NCI-H1105 (cell line): ENCODE measurements at places on chromosomes 12 and 14.

DNA sequence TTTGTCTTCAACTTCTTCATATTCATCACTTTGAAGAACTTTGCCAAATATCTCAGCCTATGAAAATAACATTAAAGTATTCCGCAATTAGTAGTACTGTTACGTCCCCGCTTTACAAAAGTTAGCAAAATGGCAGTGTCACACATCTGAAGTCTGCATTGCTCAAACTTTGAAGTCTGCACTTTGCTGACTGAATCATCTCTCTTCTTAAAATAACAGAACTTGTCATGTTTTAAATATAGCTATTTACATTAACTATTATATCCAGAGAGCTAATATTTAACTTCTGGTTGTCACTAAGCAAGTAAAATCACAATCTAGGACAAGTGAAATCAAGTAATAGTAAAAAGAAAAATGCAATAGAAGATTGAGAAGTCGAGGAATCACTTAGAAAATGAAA, 34.5 kb downstream of the IPO8 start:
- DNase-seq: no peak

DNA sequence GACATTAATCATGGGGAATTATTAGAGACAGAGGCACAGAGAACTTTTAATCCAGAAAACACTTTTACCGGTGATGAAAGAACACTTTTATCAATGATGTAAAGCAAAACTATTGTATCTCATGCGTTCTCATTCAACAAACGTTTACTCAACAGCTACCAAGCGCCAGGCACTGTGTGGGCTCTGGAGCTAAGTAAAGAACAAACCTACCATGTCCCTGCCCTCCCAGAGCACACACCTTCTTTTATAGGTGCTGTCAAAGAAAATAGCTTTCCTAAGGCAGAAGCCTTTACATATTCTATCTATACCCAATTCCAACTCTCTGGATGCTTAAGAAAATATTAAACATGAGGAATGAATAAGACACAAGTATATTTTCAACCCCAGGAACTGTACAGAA, 91.1 kb downstream of the FOXN3 start:
- no peak for DNase-seq

- DNase-seq: no peak
Observed at GRCh38 chr14:56686416-56686815, 106.8 kb downstream of the TMEM260 start.

DNA sequence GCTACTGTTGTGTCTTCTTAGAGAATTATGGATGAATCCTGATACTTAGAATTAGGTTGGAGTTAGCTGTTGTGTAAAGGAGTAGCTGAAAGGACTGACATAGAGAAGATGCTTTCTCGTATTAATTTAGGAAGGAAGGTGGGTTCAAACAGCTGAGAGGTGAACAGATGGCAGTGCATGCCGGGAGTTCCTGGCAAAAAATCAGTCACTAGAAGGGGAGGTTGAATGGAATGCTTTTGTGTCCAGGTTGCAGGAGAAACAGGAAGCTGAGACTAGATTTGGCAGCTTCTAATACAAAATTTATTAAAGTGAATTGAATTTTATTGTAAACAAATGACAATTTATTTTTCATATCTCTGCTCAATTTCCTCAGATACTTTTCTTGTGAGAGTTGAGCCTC, 70.8 kb downstream of the BTG1 start:
- no peak for DNase-seq

- no peak for DNase-seq
Observed at GRCh38 chr12:56103066-56103711, 1.2 kb upstream of the PA2G4 start.

DNA sequence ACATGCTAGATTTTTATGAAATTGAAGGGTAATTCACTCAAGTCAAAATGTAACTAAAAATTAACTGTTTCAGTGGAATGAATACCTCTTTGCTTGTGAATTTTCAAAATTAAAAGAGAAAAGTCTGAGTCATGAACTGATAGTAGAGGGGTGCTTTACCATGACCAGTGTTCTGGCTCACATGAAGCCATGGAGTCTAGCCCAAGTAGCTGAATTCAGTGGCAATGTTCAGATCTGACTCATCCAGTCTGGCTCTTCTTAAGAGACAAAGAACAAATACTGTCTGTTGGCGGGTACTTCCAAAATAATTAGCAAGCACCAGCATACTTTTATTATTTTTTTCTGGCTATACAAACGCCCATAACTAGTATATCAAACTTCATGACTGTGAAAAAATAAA, 366.3 kb upstream of the GARIN6 start:
- no peak for DNase-seq

GRCh38 chr14:101071493-101071906, 168.0 kb upstream of the RTL1 start:
- DNase-seq: no peak

- DNase-seq: no peak
Observed at GRCh38 chr12:9944391-9944790, 12.2 kb upstream of the CLEC2A start.

DNA sequence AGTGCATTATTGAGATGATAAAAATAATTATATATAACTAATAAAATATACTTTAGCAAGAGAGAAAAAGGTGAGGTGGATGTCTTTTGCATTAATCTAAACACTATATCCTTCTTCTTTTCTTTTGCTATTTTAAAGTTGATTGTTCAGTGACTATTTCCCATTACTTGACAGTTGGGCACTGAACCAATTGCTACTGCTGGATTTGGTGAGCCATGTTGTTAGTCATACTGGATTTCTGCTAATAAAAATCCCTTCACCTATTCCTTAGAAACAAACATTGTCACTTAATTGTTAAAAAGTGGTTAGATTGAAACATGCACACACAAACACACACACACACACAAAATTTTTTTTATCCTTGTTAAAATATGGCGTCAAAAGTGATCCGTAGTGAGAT, 251.6 kb upstream of the ALG10 start:
- DNase-seq: no peak

- DNase-seq: no peak
Observed at GRCh38 chr12:117674763-117675162, 294.0 kb downstream of the KSR2 start.

DNA sequence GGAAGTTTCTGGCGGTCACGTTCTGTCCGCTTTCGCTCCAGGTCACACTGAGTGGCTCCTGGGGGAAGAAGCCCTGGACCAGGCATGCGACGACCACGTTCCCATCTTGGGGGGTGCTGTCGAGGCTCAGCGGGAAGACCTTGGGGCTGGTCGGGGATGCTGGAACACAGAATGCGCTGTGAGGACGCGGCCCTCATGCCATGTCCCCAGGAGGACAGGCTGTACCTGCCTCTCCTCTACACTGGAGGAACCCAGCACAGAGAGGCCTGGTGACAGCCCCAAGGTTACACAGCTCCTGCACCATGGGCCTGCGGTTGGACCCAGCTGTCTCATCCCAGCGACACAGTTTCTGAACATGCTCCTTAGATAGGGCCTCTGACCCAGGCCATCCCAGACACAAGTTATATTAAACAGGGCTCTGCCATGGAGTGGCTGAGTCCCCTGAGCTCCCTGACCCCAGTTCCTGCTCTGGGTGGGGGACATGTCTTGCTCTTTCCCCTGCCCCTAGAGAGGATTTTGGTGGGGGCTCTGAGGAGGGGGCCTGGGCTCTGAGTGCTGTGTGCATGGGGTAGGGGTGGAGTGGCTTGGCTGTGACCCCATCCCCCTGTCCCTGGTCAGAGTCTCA, 62.0 kb downstream of the TMEM121 start:
- DNase-seq: no peak

- DNase-seq: no peak
Observed at GRCh38 chr12:112998987-112999767, 20.9 kb downstream of the OAS2 start.

DNA sequence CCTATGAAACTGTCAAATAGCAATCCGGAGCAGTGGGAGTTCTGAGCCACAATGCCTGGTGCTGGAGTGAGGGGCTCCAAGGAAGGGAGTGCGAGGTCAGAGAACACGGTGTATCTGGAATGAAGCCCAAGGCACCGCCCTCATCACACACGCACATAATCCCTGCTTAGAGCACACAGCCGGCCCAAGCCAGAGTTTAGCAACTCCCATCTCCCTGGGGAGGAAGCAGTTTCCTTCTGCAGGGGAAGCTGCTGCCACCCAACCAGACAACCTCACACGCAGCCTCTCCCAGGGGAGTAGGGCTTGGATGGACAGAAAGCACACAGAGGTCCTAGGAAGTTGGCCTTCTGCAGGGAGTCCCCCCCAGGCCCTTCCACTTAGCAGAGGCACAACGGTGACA, 31.3 kb downstream of the ACTN1 start:
- DNase-seq: no peak

- no peak for DNase-seq
Observed at GRCh38 chr12:24127919-24128721, 178.7 kb upstream of the SOX5 start.

DNA sequence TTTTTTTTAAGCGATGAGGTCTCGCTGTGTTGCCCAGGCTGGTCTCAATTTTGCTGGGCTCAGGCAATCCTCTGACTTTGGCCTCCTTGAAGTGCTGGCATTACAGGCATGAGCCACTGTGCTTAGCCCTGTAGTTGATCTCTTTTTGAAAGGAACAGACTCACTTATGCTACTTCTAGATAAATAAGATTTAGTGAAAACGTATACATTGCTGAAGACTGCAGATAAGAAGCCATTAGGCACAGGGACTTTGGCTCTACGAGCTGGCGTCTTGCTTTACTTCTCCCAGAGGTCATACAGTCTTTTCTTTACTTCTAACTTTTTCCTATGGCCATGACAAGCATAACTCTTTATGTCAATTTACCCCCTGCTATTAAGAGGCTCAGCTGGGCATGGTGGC, 9.4 kb downstream of the PTGR2 start:
- no peak for DNase-seq

- DNase-seq: no peak
Observed at GRCh38 chr14:67680941-67681340, 6.5 kb upstream of the VTI1B start.

DNA sequence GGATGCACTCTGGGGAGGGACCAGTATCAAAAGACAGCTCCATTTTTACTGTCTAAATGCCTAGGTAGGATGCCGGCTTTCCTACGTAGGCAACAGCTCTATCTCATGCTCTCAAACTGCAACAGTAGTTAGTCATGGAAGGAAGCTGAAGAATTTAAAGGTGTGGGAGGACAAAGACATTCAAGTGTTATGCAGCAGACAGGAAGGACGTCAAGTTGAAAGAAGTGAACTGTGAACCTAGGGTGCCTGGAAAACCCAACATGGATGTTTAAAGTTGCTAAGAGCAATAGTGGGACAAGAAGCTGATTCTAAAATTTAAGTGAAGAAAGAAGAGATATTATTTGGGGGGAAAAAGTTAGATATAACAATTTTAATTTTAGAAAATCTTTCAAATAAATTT, 5.9 kb downstream of the SEC23A start:
- DNase-seq: no peak

DNA sequence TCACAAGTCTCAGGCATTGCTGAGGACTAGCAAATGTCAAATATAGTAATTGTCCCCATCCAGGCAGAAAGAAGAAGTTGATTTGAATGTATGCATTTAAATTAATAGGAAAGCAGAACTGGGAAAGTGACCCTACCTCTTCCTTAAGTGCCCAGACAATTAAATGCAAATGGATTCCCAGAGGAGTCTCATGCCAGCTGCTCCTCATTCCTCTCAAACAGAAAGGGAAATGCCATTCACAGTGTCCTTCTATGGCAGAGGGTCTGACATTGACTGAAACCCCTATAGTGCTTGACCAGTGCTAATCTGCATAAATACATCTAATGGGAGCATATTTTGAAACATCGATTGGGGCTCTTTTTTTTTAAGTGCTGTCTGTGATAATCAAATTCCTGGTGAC, 292.4 kb upstream of the SEL1L start:
- DNase-seq: no peak
